ENCODE measurements at places on chromosomes 5 and 9. TPM values are rescaled to one million over a fixed set of nuclear protein-coding genes. Genes with fewer than 3 reads are reported as not detected.

GRCh38 chr5:16975950-16976624 is 40.0 kb upstream of the MYO10 start:
- no peak for DNase-seq

DNA sequence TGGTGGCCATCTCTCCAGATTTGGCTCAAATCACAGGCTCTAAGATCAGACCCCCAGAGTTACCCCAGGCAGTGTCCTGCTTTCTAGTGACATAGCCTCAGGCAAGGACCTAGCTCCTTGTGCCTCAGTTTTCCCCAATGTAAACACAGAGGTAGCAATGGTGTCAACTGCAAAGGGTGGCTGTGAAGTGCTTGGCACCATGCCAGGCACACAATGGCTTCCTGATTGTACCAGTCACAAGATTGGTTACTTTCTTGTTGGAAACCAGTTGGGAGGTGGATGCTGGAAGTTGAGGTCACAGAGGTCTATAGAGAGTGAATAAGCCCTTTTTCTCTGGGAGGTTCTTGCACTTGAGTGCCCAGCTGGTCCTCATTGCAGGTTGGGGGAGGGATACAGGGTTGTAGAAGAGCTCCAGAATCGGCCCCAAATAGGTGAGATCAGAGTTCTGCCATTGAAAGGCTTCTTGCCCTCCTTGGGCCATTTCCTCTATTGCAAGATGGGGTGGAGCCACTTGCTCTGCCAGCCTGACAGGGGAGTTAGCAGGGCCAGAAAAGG is 2.3 kb downstream of the STKLD1 start:
- DNase-seq, result no peak

- no peak for DNase-seq
Observed at GRCh38 chr5:149614034-149614907, 33.0 kb downstream of the ARHGEF37 start.

GRCh38 chr9:33684831-33685230 is 110.5 kb upstream of the PRSS3 start:
- DNase-seq, result no peak

GRCh38 chr9:69317081-69317480 is 7.9 kb upstream of the ENTREP1 start:
- no peak for DNase-seq

DNA sequence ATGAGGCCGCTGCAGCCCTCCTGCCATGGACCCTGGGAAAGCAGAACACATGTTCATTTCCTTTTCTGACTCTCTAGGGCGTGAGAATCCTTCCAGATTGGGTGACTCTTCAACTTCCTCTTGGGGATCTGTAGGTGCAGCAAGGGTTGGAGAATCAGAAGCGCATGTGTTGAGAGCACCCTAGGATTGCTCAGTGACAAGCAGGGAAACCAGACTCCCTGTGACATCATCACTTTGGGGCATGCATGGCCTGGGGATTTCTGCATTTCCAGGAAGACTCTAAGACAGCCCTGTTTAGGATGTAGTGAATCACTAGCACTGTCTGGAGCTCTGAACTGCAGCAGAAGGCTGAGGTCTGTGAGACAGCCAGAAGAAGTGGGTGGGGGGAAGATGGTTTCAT is 15.1 kb upstream of the LCP2 start:
- no peak for DNase-seq

DNA sequence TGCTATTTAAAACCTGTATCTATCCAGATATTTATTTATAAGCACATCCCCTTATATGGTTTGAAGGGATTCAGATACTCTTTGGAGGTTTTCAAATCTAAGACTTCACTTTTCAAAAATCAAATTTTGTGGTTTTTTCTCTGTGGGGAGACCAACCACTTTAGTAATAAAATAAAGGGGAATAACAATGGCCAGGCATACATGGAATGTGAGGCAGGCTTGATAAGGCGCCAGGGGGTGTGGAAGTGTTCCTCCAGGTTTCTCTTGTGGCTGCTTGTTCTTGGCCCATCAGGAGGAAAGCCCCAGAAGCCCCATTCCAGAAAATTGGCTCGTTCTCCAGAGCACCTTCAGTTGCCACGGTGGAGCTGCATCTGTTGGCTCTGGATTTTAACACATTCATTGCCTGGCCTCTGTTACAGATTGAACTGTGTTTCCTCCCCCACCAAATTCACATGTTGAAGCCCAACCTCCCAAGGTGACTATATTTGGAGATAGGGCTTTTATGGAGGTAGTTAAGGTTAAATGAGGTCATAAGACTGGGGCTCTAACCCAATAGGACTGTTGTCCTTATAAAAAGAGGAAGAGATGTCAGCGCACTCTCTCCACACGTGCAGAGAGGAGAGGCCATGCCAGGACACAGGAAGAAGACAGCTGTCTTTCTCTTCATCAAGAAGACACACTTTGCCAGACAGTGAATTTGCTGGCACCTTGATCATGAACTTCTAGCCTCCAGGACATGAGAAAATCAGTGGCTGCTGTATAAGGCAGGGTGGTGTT is 195.9 kb downstream of the TMEM38B start:
- no peak for DNase-seq

The ASPN gene
- 7.5 TPM for total RNA-seq

The MAMDC4 gene
- total RNA-seq, result 12.9 TPM

The ANKRD33B gene
- 6.1 TPM for total RNA-seq

The FOXD4 gene
- 0.75 TPM for total RNA-seq

Measured in upper lobe of right lung (tissue), 1 donor.